GOT3 (cell line): ENCODE measurements at places on chromosomes 2 and 18.

DNA sequence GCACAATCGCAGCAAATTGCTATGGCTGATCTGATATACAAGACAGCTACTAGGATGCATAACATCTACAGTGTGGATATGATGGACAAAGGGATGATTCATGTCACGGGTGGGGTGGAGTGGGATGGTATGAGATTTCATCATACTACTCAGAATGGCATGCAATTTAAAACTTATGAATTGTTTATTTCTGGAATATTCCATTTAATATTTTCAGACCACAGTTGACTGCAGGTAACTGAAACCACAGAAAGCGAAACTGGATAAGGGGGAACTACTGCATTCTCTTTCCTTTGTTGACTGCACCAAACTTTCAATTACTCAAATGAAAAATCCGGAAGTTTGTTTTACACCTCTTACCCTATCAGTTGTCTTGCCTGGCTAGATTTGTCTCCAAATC lies 94.4 kb upstream of the NEUROD1 start:
- DNase-seq: no peak

GRCh38 chr2:34105006-34105767 lies 506.1 kb upstream of the FAM98A start:
- no peak for DNase-seq

DNA sequence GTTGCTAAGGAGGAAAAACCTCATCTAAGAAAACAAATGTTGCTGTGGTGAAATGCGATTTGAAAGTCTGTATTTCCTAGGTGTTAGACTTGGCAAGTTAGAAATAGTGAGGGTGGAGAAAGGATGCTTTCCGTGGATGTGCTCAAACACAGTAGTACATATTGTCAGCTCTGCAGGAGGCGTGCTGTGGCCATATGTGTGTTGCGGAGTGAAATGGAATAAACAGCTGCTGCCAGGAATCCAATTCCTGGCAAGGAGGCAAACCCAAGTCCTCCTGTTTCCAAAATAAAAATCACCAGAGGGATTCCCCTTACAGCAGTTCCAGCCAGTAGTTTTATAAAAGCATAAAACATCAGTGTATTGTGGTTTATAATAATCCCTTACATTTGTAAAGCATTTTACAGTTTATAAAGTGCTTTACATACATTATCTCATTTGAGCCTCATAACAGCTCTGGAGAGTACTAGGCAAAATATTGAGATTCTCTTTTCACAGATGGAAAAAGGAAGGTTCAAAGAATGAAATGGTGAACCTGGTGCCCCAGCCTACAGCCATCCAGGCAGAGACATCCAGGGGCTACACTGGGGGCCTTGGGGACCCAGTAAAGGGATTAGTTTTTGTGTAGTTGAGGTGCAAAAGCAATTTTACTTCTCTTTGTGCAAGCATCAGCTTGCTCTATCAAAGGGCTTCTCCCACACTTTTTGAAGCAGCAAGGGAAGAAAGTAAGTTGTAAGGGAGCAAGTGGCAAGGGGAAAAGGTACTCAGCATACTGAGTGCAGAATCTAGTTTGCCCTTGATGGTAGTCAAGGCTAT lies 206.0 kb downstream of the AGPS start:
- no peak for DNase-seq

GRCh38 chr2:48991415-48992131 lies 162.7 kb downstream of the FSHR start:
- no peak for DNase-seq

GRCh38 chr2:193332941-193333340 lies 1138.2 kb upstream of the TMEFF2 start:
- no peak for DNase-seq

GRCh38 chr2:28088970-28089369 lies 198.4 kb downstream of the BABAM2 start:
- no peak for DNase-seq

DNA sequence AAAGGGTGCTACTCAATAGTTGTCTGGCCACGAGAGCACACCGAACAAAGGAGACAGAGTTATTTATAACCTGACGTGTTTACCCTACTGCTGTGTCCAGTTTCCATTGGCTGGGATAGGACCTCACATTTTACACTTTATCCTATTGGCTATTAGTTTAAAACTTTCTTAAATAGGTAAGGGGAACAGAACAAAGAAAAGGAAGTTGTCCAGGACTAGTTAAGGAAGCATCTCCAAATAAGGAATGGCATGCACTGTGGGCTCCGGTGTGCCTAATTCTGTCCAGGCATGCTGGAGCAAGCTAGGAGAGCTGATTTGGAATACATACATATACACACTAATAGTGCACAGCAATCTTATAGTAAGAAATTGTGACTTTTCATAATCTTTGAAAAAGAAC lies 72.2 kb downstream of the CAB39 start:
- no peak for DNase-seq

DNA sequence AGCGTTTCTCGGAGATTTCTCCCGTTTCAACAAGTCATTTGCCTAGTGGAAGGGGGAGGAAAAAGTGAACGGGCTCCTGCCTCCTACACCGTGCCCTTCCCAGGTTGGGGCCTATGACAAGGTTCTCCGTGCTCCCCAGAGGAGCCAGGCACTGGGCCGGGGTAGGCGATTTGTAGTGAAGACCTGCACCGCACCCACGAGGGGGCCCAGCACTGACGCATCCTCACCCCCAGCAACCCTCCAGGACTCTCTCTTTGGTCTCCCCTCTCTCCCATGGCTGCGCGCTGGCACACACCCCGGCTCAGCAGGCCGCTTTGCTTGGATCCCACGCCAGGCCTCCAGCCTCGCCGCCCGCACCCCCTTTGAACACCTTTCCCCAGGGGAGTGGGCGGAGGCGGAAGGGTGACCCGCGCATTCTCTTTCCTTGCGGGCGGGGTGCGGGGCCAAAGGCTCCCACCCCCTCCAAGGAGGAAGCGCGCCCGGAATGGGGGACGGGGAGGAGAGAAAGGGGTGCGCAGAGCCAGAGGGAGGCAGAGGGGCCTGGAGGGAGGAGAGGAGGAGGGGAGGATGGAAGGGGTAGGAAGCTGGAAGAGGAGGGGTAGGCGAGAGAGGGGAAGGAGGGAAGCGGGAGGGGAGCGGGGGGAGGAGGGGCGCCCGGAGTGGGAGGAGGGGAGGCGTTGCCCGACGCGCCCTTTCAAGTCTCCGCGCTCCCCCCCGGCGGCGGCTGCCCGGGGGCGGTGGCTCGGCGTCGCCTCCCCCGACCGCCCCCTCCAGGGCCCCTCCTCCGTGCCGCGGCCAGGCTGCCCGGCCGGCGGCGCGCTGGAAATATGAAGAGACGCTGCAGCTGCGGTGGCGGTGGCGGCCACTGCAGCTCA lies at the start of gene APCDD1:
APCDD1 (plus strand) TSS at position 830 of the 875 bp plus-strand sequence. CDS start 347 bp downstream, outside the sequence.
- no peak for DNase-seq

GRCh38 chr2:163200741-163201140 lies 362.2 kb upstream of the KCNH7 start:
- no peak for DNase-seq

DNA sequence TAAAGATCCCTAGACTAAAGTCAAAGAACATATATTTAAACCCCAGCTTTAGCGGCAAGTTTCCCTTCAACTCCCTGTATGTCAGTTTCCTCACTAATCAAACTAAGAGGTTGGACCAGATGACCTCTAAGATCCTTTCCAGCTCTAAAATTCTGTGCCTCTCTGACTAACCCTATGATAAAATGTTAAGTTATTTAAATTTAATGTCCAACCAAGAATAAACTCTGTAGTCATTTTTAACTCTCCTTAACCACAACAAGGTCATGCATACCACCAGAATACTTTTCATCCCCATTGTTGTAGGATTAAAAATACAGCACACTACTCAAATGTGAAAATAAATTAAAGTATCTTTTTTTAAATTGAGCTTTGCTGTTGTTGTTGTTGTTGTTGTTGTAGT lies 5.2 kb upstream of the PDE1A start:
- no peak for DNase-seq

DNA sequence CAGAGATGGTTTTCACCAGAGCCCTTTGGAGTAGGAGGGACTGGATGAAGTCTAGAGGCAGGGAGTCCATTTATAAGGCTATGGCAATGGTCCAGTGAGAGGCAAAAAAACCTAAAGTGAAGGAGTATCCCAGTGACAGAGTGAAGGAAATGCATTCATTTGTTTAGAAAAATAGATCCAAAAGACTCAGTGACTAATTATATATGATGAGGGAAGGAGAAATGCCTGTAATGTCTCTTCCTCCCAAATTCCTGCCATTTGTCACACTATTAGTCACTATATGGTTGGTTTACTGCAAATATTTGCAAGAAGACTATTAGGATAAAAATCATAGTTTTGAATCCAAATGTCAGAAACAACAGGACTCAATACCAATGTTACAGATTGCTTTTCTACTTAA lies 104.2 kb downstream of the ZNF521 start:
- no peak for DNase-seq

DNA sequence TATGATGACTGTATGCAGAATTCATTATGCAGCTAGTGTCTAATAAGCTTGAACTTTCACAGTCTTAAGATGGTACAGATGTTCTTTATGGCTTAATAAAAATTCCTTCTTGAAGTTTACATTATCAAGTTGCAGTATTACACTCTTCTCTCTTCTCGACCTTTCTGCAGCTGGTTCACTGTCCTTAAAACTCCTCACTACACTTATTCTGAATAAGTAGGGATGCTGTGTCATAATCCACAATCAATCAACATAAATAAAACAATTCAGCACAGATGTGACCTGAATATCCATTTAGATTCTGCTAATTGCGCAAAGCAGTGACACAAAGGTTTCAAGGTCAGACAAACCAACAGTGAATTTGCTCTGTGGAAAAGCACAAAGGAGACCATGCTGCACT lies 356.8 kb downstream of the SUCLG1 start:
- no peak for DNase-seq

DNA sequence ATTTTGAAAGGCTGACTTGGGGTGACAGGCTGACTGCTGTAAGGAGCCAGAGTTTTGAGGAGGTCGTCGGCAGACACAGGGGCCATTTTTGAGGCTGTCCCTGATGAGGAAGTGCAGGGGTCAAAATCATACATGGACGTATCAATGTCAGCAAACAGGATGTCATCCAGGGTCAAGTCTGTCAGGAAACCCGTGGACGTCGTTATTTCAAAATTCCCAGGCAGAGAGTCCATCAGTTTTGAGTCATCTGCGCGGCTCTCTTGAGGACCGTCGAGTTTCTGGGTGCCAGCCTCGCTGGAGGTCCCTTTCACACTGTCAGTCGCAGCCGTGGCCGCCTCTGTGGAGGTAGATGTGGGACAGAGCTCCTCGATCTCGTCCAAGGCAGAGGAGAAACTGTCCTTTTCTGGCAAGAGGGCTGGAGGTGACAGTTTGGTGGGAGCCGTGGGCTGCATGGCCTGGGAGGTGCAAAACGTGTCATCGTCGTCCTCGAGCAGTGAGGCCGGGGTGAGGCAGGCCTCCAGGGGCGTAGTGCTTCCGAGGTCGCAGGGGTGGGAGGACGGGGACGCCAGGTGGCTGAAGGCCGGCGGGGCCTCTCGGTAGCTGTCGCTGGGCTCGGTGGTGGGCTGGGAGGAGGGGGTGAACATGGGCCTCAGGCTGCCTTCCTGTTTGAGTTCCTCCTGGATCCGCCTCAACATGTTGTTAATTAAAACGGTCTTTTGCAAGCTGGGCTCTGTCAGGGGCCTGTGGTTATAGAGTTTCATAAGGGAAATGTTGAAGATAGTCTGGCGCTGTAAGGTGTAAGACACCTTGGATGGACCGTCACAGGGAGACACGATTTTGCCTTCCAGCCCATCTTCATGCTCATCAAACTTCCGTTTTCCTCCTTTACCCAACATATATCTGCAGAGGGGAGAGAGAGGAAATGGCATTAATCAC lies 17.5 kb downstream of the SERTAD2 start:
- no peak for DNase-seq

DNA sequence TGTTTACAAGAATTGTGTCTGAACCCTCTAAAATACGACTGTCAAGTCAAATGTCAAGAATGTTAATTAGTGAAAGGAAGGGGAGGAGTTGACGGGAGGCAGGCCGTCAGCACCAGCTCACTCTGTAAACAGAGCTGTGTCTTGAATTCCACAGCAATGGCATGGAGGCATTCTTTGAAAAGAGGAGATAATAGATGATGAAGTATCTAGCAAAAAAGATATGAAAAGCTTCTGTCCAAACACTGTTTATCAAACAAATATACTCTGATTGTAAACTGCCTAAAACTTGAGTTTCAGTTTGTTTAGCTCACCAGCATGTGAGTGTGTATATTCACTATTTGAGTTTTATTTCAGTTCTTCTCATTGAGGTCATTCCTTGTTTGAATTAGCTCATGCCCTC lies 94.7 kb upstream of the CDC42EP3 start:
- no peak for DNase-seq

DNA sequence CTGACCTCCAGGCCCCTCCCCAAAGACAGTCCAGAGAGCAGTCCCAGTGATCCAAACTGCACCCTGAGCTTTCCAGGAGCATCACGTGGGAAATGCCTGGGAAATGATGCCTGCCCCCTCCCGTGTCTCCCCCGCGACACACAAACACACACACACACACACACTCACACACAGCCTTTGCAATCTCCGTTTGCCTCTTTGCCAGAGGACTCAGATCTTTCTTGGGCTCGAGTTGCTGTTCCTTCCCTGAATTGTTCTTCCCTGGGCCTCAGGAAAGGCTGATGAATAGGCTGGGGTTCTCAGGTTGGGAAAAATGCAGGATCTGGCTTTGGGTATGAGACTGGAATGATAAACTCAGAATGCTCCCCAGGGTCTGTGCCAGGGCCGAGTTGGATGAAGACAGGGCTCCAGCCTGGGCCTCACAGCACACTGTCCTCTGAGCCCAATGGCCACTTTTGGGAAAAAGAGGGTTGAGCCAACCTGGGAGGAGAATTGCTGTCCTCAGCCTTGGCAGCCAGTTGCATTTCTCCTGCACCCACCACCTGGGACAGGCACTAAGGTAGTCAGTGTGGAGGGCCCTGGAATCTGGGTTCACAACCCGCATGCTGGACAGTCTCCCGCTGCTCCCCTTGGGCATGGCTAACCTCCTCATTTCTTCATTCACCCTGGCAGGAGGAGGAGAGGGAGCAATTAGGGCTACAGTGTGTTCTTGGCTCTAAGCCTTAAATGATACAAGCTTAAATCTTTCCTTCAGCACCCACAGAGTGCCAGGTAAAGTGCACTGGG lies 43.9 kb upstream of the ATP6V1B1 start:
- DNase-seq: no peak

DNA sequence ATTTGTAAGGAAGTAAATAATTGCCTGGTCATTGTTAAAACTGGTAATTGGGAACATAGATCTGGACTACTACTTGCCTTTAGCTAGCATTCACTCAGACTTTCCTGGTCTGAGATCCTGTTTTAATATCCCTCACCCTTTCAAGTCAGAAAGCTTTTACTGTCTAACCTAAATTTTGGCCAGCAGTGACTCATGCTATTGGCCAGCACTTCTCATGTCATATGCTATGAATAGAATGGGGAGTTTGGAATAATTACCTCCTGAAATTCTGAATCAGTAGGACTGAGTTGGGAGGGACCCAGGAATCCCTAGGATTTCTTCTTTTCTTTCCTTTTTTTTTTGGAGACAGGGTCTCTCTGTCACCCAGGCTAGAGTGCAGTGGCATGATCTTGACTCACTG lies 19.3 kb downstream of the STK36 start:
- no peak for DNase-seq

DNA sequence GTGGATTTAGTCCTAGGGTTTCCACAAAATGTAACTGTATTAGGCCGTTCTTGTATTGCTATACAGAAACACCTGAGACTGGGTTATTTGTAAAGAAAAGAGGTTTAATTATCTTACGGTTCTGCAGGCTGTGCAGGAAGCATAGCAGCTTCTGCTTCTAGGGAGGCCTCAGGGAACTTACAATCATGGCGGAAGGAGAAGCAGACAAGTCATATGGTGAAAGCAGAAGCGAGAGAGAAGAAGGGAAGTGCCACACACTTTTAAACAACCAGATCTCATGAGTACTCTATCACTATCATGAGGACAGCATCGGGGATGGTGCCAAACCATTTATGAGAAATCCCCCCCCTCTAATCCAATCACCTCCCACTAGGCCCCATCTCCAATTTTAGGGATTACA lies 9.5 kb upstream of the CCDC68 start:
- no peak for DNase-seq
